ENCODE measurements at places on chromosomes 3 and 15.

- DNase-seq, result no peak
These were observed 145.8 kb upstream of the THRB start for GRCh38 chr3:24640330-24640877.

- DNase-seq, result no peak
These were observed 23.9 kb upstream of the XIRP1 start for GRCh38 chr3:39216176-39216790.

DNA sequence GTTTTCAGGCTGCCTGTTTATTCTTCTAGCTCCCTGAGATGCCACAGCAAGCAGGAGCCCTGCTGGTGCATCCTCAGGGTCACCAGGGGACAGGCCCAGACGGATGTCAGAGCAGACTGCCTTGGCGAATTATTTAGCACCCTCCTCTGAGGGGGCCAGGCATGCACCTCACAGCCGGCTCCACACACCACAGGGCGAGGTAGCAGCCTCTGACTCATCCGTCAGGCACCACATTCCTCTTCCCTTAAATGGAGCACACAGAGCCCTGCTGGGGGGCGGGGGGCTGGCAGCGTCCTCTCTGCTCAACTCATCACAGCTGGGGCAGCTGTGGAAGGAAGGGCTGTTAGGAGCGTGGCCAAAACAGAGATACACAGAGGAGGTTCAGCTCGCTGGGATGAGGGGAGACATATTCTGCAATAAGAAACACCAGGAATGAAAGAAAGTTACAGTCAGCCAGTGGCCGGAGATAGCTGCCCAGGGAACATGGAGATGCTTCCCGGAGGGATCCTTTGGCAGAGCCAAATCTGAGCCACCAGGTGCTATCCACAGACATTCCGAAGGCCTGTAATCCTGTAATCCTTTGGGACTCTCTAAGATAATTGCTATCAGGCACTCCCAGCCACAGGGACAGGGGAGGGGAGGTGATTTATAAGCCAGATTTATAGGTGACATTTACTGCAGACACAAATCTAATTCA is 13.9 kb upstream of the PRICKLE2 start:
- DNase-seq, result peak; percentile 79

DNA sequence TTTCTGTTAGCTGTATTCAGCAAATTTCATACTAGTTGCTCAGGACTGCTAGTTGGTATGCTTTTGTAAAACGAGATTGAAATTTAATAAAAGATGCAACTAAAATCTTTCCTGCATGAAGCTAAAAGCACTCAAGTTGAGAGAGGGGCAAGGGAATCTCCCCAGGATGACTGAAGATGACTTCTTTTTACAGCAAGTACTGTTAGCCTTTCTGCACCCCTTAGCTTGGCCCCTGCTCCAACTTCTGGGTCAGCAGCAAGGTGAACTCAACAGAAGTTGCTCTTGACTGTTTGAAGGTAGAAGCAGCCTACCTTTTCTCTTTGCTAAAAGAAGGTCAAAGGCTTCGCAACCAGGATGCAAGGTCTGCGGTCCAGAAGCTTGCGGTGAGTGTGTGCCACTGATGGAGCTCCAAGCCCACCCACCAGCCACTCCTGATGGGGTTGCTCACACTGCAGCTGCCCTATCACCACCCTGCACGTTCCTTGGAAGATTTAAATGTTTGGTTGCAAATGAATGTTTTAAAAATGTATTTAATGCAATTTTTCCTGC is 32.5 kb downstream of the NME9 start:
- DNase-seq, result no peak

DNA sequence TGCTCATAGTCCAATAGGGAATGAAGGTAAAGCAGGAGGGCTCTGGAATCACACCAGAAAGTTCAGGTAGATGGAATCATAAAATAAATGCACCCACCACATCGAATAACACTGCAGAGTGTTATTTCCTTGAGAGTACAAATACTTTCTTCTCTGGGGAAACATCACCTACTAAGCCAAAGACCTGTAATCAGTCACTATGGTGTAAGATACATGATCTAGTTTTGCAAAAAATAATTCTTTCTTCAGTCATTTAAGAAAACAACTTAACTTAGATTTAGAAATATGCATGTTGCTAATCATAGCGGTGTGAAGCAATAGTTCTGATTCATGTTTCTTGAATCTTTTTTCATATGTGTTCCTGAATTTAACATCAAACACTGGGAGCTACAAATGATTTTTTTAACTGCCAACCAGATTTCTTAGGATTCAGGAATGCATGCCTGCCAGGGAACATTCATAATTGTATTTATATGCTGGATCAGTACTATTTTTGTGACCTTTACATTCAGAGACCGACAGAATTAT is 40.2 kb upstream of the MEIS2 start:
- DNase-seq, result no peak

DNA sequence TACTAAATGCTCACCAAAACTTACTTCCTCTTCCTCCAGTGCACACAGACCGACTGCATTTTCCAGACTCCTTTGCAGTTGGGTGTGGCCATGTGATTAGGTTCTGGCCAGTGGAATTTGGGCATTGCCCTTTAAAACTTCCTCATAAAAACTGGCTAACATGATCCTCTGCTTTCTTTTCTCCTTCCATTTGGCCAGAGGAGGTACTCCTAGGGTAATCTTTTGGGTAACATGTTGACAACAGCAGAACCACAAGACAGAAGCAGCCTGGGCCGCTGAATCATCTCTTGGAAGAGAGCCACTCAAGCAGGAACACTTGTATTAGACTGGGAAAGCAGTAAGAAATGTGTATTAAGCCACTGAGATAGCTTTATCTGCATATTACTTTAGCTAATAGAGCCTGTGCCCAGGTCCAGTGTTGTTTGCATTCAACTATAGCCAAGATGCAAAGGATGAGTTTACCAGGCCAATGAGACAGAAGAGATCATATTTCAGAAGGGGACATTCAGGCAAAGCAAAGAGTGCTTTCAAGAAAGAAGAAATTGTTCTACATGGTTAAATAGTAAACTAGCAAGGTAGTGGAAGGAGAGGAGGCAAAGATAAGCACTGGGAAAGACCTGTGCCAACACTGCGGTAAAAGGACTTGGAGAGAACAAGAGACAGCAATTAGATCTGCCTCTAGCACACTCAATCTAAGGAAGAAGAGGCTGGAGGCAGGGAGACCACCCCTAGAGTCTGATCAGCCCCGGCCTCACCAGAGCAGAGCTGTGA is 79.8 kb downstream of the PLCH1 start:
- peak; percentile 13 for DNase-seq

DNA sequence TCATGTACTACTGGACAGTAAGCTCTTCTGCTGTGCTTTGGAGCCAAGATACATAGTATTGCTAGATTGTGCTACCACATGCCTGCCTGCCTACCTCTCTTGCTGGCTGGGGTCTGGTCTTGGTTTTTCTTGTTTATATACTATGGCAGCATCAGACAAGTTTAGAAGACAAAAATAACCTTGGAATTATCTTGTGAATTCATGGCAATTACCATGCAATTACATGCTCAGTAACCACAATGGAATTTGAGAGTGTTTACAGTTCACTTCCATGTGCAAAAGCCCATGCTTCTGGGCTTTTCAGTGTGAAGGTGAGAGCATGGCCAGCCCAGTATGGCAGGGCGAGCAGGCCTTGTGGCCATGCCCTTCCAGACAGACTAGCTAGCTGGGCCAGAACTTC is 48.0 kb upstream of the C15orf61 start:
- DNase-seq, result no peak

GRCh38 chr3:178841011-178841410 is 230.6 kb downstream of the ZMAT3 start:
- DNase-seq, result no peak

GRCh38 chr15:43998607-43999006 is 171.8 kb downstream of the WDR76 start:
- no peak for DNase-seq

- DNase-seq, result no peak
These were observed 33.7 kb downstream of the ADCY5 start for GRCh38 chr3:123414973-123415775.

DNA sequence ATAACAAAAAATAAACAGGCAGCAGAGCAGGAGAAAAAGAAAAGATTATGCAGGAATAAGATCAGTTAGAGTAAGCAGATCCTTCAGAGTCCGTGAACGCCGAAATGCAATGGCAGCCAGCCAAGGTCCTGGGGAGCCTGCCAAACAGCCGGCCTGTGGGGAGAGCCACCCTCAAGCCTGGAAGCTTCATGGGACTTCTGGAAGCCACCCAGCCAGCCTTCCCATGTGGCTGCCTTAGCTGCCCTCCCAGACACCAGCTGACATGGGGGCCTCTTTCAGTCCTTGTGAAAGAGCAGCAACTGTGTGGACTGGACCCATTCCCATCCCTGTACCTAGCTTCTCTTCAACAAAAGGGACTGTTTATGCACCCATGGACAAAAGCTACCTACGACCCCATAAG is 64.9 kb upstream of the RAD18 start:
- no peak for DNase-seq

GRCh38 chr3:177424521-177424920 is 227.2 kb upstream of the TBL1XR1 start:
- no peak for DNase-seq

DNA sequence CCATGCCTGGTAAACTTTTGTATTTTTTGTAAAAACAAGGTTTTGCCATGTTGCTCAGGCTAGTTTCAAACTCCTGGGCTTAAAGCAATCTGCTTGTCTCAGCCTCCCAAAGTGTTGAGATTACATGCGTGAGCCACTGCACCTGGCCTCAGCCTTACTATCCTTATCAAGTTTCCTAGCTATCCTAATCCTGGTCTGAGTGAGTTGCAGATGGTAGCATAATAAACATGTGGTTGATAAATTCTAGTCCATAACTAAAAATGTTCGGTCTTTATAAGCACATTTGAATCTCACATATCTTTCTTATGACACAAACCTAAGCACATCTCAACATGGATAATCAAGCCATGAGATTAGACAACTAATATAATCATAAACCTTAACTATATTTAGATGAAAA is 18.5 kb downstream of the NPHP3 start:
- no peak for DNase-seq

DNA sequence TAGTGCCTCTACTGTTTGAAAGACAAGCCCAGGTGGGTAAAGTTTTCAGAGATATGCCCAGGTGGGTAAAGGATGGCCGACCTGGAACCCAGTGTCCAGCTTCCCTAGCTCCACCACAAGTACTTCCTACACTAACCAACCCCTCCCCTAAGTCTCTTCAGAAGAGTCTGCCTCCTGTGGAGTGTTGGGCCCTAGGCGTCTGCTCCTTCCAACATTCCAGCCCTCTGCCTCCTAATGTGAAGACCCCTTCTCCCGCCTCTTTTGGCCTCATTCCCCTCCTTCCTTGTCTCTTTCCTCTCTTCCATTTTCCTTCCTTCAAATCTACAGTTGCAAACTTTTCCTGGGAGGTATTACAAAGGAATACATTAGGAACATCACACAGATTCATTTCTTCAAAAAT is 38.6 kb downstream of the CNTN3 start:
- DNase-seq, result no peak

DNA sequence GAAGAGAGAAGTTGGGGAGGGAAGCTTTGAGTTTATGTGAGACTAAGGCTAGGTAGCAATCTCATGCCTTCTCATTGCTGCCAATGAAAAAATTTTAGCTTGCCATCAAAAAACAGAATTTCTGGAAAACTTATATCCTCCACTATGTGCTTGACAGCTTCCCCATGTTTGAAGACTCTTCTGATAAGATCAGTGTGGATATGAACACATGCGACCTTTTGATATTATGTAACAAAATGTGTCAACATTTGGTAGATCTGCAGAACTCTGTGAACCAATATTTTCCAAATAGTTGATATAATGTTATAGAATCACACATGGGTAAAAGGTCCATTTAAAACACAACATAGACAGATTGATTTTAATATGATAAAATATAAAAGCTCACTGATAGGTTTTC is 380.9 kb upstream of the PROK2 start:
- DNase-seq, result no peak
